Stimulated activated CD4-positive, alpha-beta T cell treated with anti-CD3 and anti-CD28 coated beads, Interleukin-2, amount 100 ng/mL, for 24 hours (primary cell): ENCODE measurements at places on chromosomes 6 and 20.

GRCh38 chr20:63066506-63067265 lies 59.9 kb upstream of the BHLHE23 start:
- no peak for DNase-seq

- no peak for DNase-seq
Measured at GRCh38 chr6:84447651-84448050, 220.2 kb upstream of the CEP162 start.

GRCh38 chr6:150297327-150298029 lies 71.3 kb upstream of the IYD start:
- no peak for DNase-seq

DNA sequence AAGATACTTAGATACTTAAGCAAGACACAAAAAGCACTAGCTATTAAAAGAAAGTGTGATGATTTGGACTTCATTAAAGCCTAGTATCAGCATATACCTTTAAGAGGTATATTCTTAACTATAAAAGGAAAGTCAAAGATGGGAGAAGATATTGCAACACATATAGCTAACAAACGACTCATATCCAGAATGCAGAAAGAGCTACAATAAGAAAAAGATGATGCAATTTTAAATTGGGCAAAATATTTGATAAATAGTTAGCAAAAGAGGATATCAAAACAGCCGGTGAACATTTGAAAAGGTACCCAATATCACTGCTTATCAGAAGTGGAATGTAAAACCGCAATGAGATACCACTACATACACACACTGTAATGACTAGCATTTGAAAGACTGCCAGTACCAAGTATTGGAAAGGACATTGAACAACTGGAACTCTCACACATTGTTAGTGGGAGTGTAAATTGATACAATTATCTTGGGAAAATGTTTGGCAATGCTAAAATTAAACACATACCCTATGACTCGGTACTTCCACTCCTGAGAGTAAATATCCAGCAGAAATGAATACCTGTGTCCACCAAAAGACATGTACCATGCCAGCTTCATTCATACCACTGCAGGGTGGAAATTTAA lies 25.7 kb downstream of the MUC22 start:
- DNase-seq, result no peak

DNA sequence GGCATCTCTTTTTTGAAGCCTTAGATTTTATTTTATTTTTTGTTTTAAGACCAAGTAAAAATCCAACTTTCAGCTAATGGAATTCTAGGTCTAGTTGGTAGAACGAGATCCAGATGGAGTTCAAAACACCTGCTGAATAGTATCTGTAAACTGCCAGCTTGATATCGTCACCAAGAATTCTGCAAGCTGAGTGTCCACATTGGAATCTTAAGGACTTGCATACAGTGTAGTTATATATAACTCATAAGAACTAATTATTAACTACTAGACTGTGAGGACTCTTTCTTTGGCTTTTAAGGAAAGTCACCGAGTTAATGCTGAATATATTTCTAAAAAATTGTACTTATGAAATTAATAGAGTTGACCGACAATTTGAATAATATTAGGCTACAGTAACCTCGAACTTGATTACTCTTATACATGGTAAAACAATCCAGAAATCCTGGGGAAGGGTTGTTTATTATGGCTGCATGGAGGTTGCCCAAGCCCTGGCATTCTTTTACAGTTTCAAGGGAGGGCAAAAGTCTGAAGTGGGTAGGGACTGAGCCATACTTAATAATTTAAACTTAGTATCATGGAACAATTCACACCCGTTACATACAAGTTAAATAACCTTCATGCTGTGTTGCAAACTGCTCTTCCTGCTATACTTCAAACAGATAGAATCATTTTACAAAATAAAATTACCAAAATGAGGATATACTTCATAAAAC lies 553.9 kb downstream of the PTPRT start:
- DNase-seq, result no peak

- DNase-seq, result no peak
Measured at GRCh38 chr6:16757332-16757731, 3.9 kb downstream of the ATXN1 start.

DNA sequence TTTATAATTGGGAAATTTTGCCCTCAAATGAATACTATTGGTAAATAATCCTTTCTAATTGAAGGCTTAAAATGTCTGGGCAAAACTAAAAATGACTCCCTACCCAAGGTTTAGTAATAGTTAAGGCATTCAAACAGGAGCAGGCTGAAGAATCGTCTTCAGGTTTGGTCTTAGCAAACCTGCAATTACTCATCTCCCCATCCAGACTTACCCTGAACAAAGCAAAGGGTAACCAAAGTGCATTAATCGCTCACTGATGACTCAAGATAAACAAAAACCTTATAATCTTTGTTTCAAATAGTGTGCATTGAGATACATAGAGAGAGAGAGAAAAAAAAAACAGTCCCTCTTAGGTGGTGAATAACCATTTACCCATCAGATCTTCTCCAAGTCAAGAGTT lies 225.5 kb downstream of the BMP2 start:
- DNase-seq, result no peak

GRCh38 chr20:51930775-51931174 lies 128.5 kb upstream of the SALL4 start:
- DNase-seq, result no peak

DNA sequence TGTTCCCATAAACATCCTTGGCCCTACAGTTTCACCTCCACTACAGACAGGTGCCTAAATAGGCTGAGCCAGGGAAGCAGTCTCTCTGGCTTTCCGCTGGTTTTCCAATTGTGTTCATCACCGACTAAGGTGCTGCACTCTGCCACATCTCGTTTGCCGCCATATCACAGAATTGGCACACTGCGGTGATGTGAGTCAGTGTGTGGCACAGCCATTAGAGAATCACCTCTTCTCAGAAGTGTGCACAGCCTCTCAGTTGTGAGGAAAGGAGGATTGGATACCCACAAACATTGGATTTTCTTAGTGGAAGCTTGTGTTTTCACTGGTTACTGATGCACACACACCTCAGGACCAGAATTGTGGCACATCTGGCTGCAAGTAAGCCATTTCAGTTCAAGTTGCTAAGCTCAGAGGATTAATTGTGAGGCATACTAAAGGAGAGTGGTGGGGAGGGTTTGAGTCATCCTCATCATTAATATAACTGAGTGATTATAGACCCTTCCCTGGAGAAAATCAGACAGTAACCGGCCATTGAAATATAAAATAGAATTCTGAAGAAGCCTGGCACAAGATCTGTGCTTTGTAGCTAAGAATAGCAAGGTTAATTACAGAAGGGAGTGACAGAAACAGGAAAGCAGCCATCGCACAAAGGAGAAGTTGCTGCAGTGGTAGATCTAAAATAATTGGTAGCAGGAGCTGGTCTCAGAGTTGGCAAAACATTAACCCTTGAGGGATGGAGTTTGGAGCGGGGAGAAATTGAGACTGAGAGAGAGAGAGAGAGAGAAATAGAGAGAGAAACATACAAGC lies 506.9 kb downstream of the LMBRD1 start:
- DNase-seq, result no peak

- no peak for DNase-seq
Measured at GRCh38 chr6:115524821-115525220, 535.9 kb downstream of the FRK start.

DNA sequence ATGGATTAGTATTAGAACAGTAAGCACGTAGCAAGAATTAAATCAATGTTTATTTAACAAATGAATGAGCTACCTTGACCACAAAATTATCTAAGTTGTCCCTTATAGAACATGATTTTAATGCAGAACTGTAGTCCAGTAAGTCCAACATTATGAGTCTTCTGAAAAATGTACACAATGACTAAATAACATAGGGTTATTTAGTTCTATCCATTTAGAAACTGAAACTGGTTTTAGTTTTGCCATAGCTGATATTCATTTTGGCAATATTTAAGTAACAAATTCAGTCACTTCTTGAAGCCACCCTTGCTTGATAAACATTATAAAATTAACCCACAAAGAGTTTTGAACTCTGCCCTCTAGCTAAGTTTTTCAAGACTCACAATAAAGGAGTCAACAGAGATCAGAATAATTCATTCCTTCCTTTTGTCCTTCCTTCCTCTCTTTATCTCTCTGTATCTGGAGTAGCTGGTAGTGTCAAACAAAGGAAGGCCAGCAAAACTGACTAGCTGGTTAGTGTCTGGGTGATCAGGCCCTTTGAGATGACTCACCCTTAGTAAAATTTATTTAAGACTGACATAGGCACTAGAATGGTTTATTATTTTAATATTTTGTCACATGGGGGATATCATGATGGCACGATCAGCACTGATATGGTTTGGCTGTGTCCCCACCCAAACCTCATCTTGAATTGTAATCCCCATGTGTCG lies 115.1 kb downstream of the BTBD9 start:
- DNase-seq, result no peak

DNA sequence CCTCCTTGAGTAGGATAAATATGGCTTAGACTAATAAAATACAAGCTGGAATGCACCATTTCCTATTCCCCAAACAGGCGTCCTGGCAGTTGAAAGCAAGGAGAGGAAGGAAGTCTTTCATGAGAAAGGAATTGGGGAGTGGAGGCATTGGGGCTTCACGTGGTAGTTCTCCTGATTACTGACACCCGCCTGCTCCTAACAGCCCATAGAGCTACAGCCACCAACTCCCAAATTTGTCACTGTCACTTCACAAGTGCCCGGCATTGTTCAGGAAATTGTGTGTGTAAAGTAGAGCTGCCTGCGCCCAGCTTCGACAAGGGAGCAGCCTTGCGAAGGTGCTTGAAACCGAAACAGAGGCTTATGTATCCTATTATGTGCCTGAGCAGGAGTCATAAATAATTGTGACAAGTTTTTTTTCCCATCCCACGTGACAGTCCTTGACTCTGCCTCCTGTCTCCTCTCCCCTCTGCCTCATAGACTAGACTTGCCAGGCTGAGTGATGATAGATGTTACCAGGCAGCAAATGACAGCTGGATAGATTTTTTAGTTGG lies 301.7 kb upstream of the ZFP64 start:
- DNase-seq, result peak; percentile 17

GRCh38 chr6:149567945-149568585 lies 1.9 kb downstream of the GINM1 start:
- no peak for DNase-seq

- DNase-seq, result no peak
Measured at GRCh38 chr6:51928320-51928719, 159.1 kb downstream of the PKHD1 start.

DNA sequence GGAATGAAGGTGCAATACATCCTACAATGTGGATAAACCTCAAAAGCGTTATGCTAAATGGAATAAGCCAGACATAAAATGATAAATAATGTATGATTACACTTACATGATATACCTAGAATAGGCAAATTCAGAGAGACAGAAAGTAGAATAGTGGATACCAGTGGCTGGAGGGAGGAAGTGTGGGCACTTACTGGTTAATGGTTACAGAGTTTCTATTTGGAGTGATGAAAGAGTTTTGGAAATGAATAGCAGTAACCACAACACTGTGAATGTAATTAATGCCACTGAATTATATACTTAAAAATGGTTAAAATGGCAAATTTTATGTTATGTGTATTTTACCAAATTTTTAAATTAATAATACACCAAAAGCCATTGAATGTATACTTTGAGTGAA lies 71.4 kb upstream of the CST7 start:
- no peak for DNase-seq

GRCh38 chr20:57325632-57326356 lies 3.8 kb upstream of the SPO11 start:
- DNase-seq, result no peak

- no peak for DNase-seq
Measured at GRCh38 chr6:104795363-104795762, 64.4 kb downstream of the HACE1 start.

GRCh38 chr6:34509782-34510181 lies 43.9 kb downstream of the PACSIN1 start:
- no peak for DNase-seq

DNA sequence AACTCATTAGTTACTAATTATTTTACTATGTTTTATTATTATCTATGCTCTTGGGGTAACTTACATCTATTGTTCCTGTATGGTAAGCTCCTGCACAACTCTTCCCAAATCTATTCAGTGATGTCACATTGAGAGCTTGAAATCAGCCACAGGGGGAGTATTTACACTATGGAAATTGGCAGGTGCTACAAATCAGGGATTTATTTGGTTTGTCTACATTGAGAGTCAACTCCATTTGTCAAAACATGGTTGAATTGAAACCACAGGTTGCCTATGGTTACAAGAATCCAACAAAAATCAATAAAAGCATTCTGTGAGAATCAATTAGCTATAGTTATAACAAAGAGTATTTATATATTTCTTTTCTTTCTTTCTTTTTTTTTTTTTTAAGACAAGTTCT lies 3.9 kb upstream of the FITM2 start:
- no peak for DNase-seq

- no peak for DNase-seq
Measured at GRCh38 chr20:47110819-47111218, 216.2 kb downstream of the EYA2 start.

- DNase-seq, result no peak
Measured at GRCh38 chr6:169292338-169293124, 38.9 kb upstream of the THBS2 start.

- DNase-seq, result no peak
Measured at GRCh38 chr20:47392721-47393073, 36.2 kb upstream of the ZMYND8 start.

DNA sequence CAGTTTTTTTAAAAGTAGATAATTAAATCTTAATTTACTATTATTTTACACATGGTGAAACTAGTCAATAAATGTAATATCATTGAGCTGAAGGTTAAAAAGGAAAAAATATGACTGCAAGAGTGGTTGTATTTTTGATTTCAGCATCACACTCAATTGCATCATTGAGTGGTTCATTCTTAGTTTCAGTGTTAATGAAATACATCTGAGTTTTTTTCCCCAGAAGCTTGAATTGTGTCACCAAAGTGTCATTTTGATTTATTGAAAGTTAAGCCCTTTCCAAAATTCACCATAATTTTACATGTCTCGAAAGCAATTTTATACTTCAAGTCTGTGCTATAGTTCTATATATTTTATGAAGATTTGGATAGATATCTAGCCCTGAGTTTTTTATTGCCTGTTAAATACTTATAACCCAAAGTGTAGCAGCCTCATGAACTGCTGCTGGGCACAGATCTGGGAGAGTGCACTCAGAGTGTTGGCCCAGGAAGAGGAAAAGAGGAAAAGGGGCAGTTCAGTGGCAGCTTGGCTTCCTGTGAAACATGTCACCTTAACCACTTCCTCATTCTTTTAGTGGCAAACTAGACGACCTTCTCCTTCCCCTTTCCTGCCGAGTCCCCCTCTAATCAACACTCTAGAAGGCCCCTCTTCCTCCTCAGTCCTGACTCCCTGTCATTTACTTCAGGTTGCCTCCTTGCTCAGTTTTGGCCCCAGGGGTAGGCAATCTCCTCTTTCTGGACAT lies 140.7 kb downstream of the ESR1 start:
- no peak for DNase-seq
